ENCODE measurements at places on chromosomes 6 and 20.

DNA sequence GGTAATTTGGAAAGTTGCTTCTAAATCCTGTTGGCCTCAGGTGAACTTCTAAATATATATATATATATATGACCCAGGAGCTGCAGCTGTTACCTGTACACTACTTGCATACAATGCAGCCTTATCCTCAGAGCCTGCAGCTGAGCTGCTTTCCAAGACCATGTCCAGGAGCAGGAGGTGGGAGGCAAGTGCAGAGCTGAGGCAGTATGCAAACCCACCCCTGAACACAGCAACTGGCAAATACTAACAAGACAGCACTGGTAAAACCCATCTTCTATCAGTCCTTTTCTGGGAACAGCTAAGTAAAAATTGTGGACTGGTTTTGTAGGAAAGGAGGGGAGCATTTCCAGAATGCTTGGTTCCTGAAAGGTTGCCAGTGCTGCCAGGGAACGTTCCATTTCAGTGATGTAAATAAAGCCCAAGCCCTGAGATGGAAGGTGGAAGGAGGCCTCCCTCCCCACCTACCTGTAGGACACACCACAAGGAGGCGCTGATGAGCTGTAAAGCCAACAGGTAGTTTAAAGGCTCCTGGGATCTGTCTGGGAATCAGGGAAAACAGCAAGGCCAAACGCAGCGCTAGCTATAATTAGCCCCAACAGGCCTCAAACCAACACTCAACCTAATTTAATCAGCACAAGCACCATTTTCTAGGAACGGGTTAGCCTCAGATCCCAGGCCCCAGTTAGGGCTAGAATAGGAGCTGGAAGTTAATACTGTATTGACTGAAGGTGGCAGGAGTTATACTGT, 93.8 kb upstream of the MAP7 start:
- peak; percentile 88 for DNase-seq

- DNase-seq, result no peak
Measured at GRCh38 chr20:6705106-6705766, 62.2 kb upstream of the BMP2 start.

GRCh38 chr6:140660295-140660694, 1285.8 kb upstream of the CITED2 start:
- DNase-seq, result no peak

GRCh38 chr6:161023316-161023715, 31.7 kb downstream of the MAP3K4 start:
- no peak for DNase-seq

DNA sequence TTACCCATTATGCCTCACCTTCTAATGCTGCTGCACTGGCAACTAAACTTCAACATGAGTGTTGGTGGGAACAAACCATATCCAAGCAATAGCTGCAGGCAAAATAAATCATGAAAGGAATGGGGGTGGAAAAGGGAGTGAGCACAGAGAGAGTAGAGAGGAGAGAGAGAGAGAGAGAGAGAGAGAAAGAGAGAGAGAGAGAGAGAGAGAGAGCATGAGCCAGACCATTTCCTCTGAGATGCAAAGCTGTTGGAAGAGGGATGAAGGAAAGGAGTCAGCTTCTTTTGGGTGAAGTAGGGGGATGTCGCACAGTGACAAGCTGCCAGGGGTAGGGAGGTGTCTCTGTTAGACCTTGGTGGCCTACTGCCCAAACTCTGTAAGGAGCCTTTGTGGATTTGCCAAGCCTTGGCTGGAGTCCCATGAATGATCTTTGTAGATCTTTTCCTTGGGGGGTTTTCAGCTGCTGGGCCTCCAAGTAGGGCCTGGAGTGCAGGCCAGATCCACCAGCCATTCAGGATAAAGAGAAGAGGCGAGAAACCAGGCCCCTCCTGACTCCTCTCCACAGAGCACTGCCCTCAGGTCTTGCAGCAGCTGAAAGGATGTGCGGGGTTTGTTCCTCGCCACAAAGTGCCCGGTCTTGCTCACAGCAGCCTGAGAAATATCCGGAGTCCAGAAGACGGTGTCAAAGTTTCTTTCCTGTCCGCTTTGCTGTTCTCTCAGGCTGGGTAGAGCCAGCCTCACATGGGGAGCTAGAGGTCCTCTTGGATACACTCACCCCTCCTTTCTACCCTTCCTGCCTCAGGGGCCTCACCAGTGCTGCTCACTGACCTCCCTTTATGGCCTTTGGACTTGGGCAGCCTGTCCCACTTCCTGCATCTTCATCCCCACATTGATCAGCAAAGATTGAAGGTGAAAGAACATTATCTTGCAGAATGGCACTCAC, 17.8 kb downstream of the BTBD3 start:
- no peak for DNase-seq

DNA sequence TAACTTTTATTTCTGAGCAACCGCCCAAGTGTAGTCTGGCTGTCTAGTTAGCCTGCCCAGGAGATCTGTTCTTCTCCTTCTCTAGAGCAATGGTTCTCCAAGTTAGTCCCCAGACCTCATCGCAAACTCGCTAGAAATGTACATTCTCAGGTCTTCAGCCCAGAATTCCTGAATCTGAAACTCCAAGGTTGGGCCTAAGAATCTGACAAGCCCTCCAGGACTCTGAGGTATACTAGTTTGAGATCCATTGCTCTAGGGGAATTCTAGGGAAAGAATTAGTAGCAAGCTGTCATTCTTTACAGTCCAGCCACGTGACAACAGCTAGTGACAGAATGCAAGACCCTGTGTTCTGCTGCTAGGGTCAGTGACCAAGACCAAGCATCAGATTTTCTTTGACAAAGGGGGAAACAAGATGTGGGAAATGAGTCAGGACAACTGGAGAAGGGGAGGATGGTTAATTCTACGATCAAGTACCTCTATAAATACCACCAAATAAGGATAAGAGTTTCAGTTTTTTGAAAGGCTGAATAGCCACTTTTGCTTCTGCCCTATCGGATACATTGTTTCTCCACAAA, 5.8 kb downstream of the UBE2V1 start:
- no peak for DNase-seq

- DNase-seq, result no peak
Measured at GRCh38 chr6:78810698-78811097, 56.7 kb upstream of the IRAK1BP1 start.

GRCh38 chr20:3663031-3663701, at the start of gene GFRA4:
TSS of gene GFRA4 (minus strand) at chr20:3663399. CDS start at chr20:3663399, 0 bp downstream.
- no peak for DNase-seq

GRCh38 chr20:54054516-54054915, 15.9 kb downstream of the BCAS1 start:
- DNase-seq, result no peak

- no peak for DNase-seq
Measured at GRCh38 chr20:37205794-37206193, 26.4 kb upstream of the MROH8 start.

- DNase-seq, result no peak
Measured at GRCh38 chr6:15456422-15456821, 206.4 kb downstream of the DTNBP1 start.

- no peak for DNase-seq
Measured at GRCh38 chr6:72905705-72906478, 284.0 kb downstream of the KCNQ5 start.

- DNase-seq, result no peak
Measured at GRCh38 chr6:135640449-135641111, 143.0 kb upstream of the AHI1 start.

All from endothelial cell (in vitro differentiated cells).